Stimulated activated CD8-positive, alpha-beta memory T cell treated with anti-CD3 and anti-CD28 coated beads, Interleukin-7, amount 100 ng/mL, for 1 hour (primary cell): ENCODE measurements at places on chromosomes 11 and 22.

GRCh38 chr11:95544095-95544856 is 245.3 kb downstream of the FAM76B start:
- no peak for DNase-seq

DNA sequence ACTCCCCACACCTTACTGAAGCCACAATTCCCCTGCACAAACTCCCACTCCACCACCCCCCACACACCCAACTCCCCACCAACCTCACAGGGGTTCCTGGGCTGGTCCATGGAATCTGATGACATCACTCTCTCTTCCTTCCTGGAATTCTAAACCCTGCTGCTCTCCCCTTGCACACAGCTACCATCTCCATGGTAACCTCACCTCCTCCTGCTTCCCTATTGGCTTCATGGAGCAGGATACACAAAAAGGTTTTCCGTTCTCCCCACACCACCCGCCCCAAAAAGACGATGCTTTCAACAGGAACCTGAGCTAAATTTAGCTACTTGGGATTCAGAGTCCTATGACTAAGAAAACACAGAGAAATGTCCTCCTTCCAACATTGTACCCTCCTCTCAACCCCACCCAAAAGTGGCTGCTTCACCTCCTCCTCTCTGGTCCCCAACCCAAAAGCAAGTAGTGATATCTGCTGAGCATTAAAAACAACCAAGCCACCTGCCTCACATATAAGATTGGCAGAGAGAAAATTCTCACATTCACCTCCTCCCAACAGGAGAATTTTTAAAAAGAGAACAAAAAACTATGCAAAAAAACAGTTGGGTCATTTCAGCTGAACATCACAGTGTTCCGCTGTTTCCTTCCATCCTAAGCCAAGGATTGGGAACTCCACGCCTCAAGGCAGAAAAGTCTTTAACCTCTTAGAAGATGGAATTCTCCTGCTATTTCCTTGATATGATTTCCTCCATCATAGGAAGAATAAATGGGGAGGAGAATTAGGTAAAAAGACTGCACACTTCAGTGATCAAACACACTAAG is 66.9 kb downstream of the RBFOX2 start:
- DNase-seq = no peak

DNA sequence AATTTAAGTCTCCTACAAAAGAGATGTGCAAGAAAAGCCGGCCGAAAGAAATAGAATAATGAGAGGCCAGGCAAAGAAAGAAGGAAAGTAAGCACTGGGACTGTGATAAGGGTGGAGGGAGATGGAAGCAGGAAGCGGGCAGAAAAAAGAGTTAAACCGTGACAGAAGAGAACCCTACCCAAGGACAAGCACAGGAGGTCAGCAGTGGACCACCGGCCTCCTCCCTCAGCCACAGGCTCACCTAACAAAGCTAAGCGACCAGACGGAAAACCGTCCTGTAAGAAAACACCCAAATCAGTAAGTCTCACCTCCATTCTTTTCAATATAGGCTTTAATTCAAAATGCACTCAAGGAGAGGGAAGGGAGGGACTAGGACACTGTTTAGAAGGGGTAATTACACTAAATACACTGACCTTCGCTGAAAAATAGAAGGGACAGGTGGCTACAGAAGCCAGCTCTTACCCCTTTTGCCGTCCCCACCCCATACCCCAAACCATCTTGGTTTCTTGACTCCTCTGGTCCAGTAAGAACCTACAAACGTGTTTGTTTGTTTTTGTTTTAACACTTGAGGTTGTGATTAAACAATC is 1.9 kb downstream of the FAM181B start:
- no peak for DNase-seq

DNA sequence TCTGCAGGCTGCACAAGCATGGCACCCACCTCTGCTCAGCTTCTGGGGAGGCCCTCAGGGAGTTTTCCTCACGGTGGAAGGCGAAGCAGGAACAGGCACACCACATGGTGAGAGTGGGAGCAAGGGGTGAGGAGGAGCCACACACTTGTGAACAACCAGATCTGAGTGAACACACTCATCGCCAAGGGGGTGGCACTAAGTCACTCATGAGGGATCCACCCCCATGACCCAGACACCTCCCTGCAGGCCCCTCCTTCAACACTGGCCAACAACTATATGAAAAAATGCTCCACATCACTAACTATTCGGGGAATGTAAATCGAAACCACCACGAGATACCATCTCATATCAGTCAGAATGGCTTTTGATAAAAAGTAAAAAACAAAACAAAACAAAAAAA is 722 bp upstream of the KRTAP5-2 start:
- no peak for DNase-seq

DNA sequence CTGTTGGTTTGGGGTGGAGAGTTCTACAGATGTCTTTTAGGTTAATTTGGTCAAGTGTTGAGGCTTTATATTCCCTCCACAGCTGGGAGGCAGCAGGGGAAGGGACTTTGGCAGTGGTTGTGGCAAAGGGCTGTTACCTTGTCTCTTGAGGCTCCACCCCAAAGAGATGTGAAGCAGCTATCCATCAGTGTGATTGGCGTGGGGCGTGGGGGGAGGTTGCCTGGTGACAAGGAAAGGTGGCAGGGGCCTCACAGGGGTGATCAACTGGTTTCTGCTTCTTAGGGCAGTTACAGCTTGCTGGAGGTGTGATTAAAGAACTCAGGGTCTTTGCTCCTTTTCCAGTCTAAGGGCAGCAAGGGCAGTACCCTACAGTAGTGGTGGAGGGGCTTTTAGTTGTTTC is 59.3 kb downstream of the FANCF start:
- DNase-seq = no peak

DNA sequence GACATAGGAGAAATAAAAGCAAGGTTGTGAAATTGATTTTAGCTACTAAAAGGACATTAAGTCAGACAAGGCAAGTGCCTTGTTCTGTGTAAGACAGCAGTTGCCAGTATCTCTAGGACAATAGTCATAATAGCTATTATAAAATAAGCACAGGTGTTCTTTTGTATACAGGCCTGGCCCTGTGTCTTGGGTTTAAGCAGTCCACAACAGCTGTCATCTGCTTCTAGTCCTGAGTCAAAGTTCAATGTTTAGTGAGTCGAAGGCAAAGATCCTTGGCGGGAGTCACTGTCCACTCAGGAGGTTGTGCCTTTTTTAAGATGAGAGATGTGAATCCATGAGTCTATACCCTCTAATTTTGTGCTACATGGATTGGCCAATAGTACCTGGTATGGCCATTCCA is 79.5 kb downstream of the SC5D start:
- DNase-seq = no peak
